ENCODE measurements at places on chromosomes 3 and 15.

DNA sequence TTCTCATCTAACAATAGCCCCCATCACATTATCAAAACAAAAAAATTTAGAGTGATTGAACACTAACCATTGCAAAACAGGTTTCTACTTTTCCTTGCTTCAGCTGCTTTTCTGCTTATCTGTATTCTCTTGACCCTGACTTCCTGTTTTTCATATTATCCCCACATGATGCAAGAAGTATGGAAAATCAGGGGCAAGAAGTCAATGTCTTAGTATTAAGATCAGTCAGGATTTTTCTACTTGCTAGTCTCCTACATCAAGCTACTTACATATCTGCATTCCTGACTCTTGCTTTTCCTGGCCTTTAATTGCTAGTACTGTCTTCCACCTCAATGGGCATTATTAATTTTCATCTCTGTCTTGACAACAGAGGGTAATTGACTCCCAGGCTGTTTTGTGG lies 300.2 kb downstream of the OTOL1 start:
- no peak for DNase-seq

GRCh38 chr15:29799859-29800258 lies 22.4 kb downstream of the TJP1 start:
- DNase-seq = no peak

GRCh38 chr3:42906848-42907183 lies 874 bp downstream of the ZNF662 start:
- DNase-seq = no peak

DNA sequence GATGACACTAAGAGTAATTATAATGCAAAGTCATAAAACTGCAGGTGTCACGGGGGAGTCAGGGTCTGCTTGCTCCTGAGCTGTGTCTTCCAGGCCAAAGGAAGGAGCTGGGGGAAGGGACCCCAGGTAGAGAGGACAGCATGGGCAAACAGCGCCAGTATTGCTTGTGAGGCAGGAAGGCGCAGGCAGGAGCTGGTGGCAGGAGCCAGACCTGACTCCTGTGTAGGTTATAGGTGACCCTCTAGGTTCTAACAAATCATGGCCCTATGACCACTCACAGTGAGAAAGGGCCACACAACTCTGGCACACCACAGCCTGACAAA lies 1.9 kb downstream of the CISH start:
- no peak for DNase-seq

DNA sequence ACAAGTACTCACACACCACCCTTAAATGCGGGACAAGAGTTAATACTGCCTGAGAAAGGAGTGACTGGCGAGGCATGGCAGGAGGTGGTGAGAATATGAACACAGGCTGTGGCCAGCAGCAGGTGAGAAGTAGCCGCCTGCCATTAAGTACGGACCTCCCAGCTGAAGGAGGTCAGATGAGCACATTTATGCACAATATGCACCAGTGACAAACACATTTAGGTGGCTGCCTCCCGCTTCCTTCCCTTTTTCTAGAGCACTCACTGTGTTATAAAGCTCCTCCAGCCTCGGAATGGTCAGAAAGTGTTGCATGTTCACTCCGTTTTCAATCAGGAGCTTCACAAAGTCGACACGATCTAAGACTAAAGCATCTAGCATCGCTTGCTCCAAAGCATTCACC lies 52.4 kb downstream of the TRPM1 start:
- no peak for DNase-seq
